Aorta (tissue), 5 donors: ENCODE measurements at places on chromosomes 6 and 20. TPM values are rescaled to one million over a fixed set of nuclear protein-coding genes. Genes with fewer than 3 reads are reported as not detected.

DNA sequence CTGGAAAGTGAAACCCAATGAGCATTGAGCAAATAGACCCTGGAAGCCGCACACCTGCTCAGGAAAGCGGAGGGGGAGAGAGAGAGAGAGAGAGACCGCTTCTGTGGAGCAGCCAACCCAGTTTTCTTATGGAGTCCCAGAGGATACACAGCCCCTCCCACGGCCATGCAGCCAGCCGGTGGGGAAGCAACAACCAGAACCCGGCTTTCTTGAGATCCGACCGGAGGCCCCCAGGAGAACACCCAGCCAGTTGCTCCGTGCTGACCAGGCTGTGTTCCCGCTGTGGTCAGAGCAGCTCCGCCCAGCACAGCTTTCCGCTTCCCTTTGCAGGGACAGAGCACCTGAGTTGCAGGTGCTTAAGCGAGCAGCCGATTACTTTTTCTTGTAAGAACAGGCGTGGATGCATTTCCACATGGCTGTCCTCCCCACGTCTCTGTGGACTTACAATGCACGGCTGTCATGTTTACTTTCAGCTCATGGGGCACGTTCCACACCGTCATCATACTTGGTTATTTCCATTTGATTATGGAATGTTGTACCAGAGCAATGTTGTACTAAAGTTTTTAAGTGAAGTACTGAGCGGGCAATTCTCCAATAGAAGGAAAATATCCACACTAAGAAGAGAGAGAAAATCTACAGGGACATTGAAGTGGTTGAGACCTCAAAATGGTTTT is 381.9 kb downstream of the THBS2 start:
- no peaks in the 10 kb centered on the region for H3K27me3 ChIP-seq
- H3K4me1 ChIP-seq: no peaks in the 10 kb centered on the region

Gene LGSN
- total RNA-seq: not detected

Gene LHFPL5
- not detected for total RNA-seq

- H3K4me1 ChIP-seq: no peaks in the 10 kb centered on the region
- H3K27ac ChIP-seq: no peak overlapping the region
- no peaks in the 10 kb centered on the region for H3K27me3 ChIP-seq
- H3K36me3 ChIP-seq: no peaks in the 10 kb centered on the region
Observed at GRCh38 chr6:118905851-118906250, 11.9 kb downstream of the ASF1A start.

- H3K27ac ChIP-seq: no peak overlapping the region
- DNase-seq: no peak
- H3K27me3 ChIP-seq: no peaks in the 10 kb centered on the region
- H3K4me3 ChIP-seq: no peak overlapping the region
Observed at GRCh38 chr20:59676851-59677182, 72.5 kb downstream of the PHACTR3 start.

Gene GMPR
- total RNA-seq: 17.3 TPM
